ENCODE measurements at places on chromosomes 4 and X.

GRCh38 chr4:63430105-63430504, 979.1 kb downstream of the TECRL start:
- DNase-seq: no peak

- DNase-seq: no peak
Observed at GRCh38 chr4:70833675-70834074, 6.0 kb downstream of the GRSF1 start.

DNA sequence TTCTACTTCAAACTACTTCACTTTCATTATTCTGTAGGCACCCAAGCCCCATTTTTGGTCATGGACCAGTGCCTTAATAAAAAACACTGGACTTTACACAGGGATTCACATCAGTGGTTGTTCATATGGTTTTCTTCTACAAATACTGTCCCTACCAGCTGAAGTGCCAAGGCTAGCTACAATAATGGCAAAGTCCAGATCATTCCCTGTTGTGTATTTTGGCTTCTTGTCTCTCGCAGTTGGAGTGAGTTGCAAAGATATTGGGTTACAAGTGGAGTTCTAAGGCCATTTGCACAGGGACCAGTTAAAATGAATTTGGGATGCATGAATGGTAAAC, 16.7 kb upstream of the ANKRD17 start:
- DNase-seq: no peak

GRCh38 chr4:81491943-81492342, 20.2 kb upstream of the RASGEF1B start:
- DNase-seq: no peak

GRCh38 chr4:157772907-157773306, 399.9 kb downstream of the GASK1B start:
- no peak for DNase-seq

DNA sequence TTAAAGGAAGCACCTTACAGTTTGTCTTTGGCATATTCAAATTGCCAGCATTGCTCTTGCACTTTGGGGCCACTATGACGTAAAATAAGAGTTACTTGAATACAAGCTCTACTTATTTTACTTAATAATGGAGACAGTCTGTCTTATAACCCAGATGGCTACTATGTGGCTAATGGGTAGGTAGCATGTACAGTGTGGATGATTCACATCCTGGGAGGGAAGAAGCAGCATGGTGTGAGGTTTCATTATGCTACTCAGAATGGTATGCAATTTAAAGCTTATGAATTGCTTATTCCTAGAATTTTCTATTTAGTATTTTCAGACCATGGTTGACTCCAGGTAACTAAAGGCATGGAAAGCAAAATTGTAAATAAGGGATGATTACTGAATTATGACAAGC, 761.8 kb upstream of the ATOH1 start:
- no peak for DNase-seq

GRCh38 chrX:40885989-40886388, 150.6 kb upstream of the MED14 start:
- DNase-seq: no peak

DNA sequence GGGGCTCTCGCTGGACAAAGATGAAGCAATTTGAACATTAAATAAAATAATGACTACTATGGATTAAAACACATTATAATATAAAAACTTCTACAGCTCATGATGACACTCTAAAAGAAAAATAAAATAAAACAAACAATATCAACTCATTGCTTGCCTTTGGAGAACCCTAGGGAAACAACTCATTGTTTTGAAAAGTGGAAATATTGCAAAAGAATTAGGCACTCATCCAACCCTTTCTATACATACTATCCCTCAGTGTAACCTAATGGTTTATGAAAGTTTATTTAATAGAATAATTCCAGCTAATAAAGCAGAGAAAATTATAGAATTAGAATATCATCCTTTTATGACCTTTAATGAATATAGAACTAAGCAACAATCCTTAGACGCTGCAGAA, 718 bp downstream of the RAB40A start:
- no peak for DNase-seq

DNA sequence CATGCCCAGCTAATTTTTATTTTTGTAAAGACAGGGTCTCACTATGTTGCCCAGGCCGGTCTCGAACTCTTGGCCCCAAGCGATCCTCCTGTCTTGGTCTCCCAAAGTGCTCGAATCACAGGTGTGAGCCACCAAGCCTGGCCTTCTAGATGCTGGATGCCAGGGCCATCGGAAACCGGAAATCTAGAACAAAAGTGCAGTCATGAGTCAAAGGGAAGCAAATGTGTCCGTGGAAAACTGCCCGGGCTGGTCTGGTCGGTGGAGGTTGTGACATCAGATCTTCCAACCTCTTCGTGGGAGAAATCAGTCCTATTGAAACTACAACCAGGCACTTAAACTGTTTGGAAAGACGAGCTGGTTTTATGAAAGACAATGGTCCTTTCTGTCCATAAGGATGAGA, 92.3 kb upstream of the SHOX start:
- DNase-seq: no peak

DNA sequence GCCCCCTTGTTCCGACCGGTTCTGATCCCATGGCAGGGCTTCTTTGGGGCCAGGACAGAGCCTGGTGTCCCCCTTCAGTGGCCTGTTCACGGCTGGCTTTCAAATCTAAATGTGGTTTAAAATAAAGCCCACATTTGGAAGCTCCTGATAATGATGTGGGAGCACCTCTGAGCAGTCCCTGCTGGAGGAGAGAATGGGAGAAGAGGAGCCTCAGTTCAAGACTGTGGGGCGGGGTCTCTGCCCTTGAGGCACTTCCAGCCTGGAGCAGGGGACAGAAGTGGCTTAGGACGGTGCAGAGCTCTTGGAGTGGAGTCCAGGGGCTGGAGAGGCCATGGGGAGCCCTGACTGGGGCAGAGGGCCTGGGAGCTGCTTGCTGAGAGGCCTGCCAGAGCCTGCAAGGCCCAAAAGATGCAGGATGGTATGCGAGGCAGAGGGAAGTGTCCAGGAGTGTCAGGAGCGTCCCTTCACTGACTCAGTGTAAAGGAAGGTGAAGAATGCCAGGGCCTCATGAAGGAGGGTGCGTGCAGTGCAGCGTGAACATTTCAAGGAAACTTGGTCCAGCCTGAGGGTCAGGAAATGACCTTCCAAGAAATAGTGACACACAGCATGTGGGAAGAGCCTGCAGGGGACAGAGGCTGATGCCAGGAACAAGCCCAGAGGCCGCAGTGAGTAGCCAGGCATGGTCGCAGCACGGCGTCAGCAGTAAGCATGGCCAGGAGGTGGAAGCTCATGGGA, 21.1 kb upstream of the TADA2B start:
- DNase-seq: no peak

DNA sequence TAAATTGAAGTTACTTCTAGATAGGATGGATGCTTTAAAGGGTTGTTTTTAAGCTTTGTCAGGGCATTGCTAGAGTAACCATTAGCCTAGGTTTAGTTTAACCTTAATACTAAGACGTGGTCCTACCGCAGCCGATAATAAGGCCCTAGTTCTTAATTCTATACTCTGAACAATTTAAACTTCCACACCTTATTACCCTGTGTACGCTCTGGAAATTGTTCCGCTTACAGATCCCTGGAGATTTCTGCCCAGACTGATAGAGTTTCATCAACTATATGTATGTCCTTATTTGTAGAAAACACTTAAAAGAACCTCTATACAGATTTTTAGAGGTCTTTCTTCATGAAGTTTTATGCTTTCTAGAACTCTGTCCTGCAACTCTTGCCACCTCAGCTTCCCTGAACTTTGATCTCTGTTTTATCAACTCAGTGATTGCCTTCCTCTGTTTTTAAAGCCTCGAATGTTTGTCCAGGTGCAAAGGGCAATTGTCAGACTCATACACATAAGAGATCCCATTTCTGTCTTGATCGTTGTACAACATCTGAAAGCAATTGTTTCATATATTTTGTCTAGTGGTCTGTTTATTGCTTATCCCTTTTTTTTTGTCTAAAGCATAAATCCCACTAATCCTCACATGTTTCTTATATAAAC, 71.1 kb upstream of the VCX start:
- no peak for DNase-seq
